Activated T-helper 1 cell treated with anti-CD3 and anti-CD28 coated beads, Interleukin-12 subunit alpha, Interleukin-12 subunit beta, Interleukin-2, Interleukin-4 antibody, amounts not matched to agents 30 ng/mL and 10 ng/mL and 1 ng/mL, durations not matched to agents 14 hours and 24 hours and 36 hours (primary cell): ENCODE measurements at places on chromosomes 16 and 17. TPM values are rescaled to one million over a fixed set of nuclear protein-coding genes. Genes with fewer than 3 reads are reported as not detected.

TNK1 gene
- total RNA-seq = 3.8 and 4.9 TPM in 2 replicates

PYY gene
- total RNA-seq = 0.36 TPM in 1 of 2 replicates, not detected in the other

PABPN1L gene
- not detected in 2 replicates for total RNA-seq

PRAC2 gene
- total RNA-seq = not detected in 2 replicates

ASB16 gene
- 0.31 and 0.42 TPM in 2 replicates for total RNA-seq

ADAP2 gene
- total RNA-seq = 0.75 and 1.1 TPM in 2 replicates

SPOP gene
- total RNA-seq = 58.3 and 61.9 TPM in 2 replicates

PITPNC1 gene
- 17.7 and 18.3 TPM in 2 replicates for total RNA-seq

DNA sequence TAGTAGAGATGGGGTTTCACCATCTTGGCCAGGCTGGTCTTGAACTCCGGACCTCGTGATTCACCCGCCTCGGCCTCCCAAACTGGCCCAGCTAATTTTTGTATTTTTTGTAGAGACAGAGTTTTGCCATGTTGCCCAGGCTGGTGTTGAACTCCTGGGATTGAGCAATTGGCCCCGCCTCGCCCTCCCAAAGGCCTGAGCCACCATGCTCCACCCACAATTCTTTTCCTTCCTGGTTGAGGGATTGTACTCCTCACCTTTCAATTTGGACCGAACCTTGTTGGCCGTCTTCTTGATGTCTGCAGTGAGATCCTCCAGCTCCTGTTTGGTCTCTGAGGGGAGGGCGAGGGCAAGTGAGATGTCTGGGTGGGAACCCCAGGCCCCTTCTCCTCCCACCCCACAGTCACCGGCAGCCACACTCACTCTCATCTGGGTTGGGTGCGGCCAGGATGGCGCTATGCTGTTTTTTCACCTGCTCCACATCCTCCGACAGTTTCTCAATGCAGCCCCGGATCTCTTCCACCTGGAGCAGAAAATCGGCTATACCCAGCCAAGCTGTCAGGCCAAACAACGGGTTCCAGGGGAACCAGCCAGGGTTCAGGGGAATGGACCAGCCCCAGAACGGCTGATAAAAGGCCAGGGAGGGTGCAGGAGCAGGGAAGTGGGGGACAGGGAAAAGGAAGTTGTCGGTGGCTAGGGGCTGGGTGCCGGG lies 9.6 kb downstream of the STX1B start:
- H3K4me3 ChIP-seq = no peak overlapping the region
- peaks cover 5% of the 10 kb centered on the region for H3K4me1 ChIP-seq
- no peak overlapping the region for H3K27ac ChIP-seq
- H3K27me3 ChIP-seq = peaks cover 23% of the 10 kb centered on the region

GRCh38 chr17:47316311-47316710 lies 7.4 kb upstream of the EFCAB13 start:
- H3K4me3 ChIP-seq = no peak overlapping the region
- no peak overlapping the region for H3K27ac ChIP-seq
- H3K27me3 ChIP-seq = peaks cover 14% of the 10 kb centered on the region
- DNase-seq = no peak
- no peaks in the 10 kb centered on the region for H3K4me1 ChIP-seq

- peak overlapping the region; percentile 84 for H3K4me3 ChIP-seq
- peaks cover 70% of the 10 kb centered on the region for H3K4me1 ChIP-seq
- H3K27me3 ChIP-seq = no peaks in the 10 kb centered on the region
Measured at GRCh38 chr16:11581678-11582077, 5.0 kb downstream of the LITAF start.

DNA sequence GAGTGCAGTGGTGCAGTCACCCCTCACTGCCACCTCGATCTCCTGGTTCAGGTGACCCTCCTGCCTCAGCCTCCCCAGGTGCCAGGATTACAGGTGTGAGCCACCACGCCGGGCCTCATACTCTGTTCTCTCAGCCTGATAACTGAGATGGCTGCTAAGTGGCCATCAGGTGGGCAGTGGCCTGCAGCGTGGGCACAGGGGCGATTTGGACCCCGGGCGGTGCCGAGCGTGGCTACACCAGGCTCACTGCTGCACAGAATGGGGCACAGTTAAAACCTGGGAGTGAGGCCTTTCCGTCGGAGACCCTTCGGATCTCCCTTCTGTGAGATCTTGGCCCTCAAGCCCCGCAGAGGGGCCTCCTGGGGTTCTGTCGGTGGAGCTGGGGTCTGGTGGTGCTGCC lies 11.5 kb downstream of the CACNA1H start:
- no peak for DNase-seq
- H3K27ac ChIP-seq = no peak overlapping the region
- no peaks in the 10 kb centered on the region for H3K4me1 ChIP-seq
- H3K4me3 ChIP-seq = no peak overlapping the region
- no peaks in the 10 kb centered on the region for H3K27me3 ChIP-seq

DNA sequence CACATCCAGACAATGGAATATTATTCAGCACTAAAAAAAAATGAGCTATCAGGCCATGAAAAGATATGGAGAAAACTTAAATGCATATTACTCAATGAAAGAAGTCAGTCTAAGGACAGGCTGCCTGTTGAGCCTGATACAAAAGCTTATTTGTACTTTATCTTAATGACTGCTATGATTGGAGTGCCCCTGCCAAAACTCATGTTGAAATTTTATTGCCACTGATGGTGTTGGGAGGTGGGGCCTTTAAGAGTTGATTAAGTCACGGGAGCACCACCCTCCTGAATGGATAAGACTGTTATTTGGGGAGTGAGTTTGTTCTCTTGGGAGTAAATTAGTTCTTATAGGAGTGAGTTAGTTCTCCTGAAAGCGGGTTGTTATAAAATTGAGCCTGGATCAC lies 9.9 kb downstream of the C17orf67 start:
- H3K36me3 ChIP-seq = peaks cover 5% of the 10 kb centered on the region
- H3K27ac ChIP-seq = no peak overlapping the region
- no peak for DNase-seq
- peaks cover 3% of the 10 kb centered on the region for H3K27me3 ChIP-seq

DNA sequence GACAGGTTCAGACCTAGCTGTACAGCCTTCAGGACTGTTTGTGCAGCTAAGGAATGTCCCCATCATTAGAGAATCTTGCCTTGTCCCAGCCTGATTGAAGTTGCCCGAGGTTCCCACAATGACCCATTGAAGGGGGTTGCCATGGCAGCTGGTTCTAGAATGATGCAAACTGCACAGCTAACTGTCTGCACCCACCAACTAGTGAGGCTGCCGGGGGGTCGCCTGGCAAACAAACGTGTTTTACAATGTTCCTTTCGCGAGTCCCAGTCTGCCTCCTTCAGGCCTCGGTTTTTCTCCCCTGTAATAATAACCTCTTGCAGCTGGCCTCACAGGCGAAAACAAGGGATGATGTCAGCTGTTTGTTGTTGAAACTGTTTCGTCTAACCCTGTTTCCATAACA lies 5.5 kb downstream of the C16orf96 start:
- H3K27ac ChIP-seq = no peak overlapping the region
- H3K27me3 ChIP-seq = peaks cover 10% of the 10 kb centered on the region
- H3K36me3 ChIP-seq = no peaks in the 10 kb centered on the region

DNA sequence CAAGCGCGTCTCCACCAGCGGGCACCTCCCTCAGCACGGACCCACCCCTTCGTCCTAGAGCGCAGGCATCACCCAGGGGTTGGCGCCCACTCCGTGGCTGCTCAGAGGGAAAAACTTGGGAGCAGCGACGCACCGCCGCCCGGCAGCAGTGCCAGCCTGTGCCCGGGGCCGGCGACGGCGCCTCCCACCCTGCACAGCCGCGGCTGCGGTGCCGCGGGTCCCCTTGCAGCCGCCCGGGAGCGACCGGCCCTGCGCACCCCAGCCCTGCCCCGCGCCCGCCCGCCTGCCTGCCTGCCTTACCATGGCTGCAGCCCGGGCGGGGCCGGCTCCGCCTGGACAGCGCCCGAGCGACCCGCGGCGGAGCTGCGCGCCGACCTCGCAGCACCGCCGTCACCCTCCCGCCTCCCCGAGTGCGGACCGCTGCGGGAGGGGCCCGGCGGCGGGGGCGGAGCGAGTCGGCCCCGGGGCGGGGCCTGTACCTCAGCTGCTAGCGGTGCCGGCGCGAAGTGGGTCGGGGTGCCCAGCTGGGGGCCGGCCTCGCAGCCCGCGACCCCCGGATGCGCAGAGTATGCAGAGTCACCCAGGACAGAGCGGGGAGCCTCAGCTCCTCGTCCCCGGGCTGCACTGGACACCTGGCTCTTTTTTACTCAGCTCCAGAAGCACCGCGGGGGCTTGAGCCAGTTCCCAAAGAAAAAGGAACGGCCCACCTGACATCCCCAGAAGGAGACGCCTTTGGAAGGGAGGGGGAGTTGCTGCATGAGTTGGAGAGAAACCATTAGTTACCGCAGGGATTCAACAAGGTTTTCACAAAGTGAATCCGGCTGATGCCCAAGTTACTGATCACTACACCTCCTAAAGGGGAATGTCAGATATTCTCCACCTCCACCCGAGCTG lies 17.5 kb upstream of the MTMR4 start:
- H3K4me3 ChIP-seq = peak overlapping the region; percentile 38
- H3K27me3 ChIP-seq = peaks cover 48% of the 10 kb centered on the region
- H3K27ac ChIP-seq = no peak overlapping the region
- peaks cover 6% of the 10 kb centered on the region for H3K4me1 ChIP-seq
- DNase-seq = peak; percentile 67

DNA sequence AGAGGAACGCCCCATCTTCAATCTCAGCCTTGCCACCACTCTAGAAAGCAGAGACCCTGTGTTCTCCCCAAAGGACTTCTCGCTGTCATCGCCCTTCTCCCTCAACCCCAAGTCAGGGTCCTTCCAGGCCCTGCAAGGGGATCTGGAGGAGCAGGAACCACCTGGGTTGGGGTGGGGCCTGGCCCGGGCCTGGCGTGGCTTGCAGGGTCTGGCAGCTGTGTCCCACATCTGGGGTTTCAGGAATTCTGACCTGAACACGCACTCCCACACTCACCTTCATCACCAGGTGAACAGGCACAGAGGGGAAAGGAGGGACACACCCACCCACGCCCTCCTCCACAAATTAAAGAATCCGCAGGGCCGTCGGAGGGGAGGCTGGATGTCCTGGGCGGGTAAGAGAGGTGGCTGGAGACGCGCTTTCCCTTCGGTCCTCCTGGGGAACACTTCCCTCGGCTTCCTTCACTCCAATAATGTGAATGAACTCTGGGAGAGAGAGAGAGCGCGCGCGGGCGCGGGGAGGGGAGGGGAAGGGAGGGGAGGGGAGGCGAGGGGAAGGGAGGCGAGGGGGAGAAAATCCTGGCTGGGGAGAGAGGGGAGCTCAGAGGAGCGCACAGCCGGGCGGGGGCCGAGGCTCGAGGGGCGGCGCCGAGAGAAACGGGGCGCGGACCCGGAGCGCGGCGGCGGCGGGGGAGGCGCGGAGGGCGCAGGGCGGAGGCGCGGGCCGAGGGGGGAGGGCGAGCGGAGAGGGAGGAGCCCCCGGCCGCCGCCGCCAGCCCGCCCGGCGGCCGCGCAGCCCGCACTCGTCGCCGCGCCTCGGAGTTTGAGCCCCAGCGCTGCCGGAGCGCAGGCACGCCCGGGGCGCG lies at the start of gene CACNG4:
CACNG4 (plus strand) TSS at position 799 of the 863 bp plus-strand sequence. CDS start 205 bp downstream, outside the sequence.
- peaks cover 56% of the 10 kb centered on the region for H3K27me3 ChIP-seq
- no peaks in the 10 kb centered on the region for H3K36me3 ChIP-seq
- no peaks in the 10 kb centered on the region for H3K4me1 ChIP-seq
- peak within 1 kb of the TSS; percentile 67 for H3K4me3 ChIP-seq

- no peak overlapping the region for H3K4me3 ChIP-seq
- DNase-seq = no peak
- no peaks in the 10 kb centered on the region for H3K4me1 ChIP-seq
- H3K27me3 ChIP-seq = no peaks in the 10 kb centered on the region
- H3K36me3 ChIP-seq = peaks cover 2% of the 10 kb centered on the region
Measured at GRCh38 chr16:2278956-2279800, 11.3 kb upstream of the RNPS1 start.

DNA sequence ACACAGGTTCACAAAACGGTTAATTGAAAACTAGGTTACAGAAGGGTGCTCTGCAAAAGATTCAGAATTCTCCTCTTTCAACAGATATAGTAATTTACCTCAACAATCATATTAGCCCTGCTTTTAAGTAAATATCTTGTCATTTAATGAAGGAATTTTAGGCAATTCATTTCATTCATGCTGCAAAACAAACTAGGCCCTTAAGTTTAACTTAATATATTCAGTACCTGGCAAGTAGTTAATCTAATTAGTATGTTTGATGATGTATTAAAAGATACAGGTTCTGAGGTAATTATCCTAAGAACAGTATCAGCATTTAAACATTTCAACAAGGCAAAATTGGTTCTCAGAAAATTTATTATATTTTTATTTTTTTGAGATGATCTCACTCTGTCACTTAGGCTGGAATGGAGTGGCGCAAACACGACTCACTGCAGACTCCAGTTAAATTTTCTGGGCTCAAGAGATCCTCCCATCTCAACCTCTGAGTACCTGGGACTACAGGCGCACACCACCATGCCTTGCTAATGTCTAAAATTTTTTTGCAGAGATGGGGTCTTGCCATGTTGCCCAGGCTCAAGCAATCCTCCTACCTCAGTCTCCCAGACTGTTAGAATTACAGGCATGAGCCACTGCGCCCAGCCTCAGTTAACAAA lies 44.9 kb downstream of the SMURF2 start:
- no peaks in the 10 kb centered on the region for H3K36me3 ChIP-seq
- H3K4me3 ChIP-seq = no peak overlapping the region
- peaks cover under 1% of the 10 kb centered on the region for H3K4me1 ChIP-seq
- DNase-seq = no peak
- H3K27me3 ChIP-seq = no peaks in the 10 kb centered on the region

DNA sequence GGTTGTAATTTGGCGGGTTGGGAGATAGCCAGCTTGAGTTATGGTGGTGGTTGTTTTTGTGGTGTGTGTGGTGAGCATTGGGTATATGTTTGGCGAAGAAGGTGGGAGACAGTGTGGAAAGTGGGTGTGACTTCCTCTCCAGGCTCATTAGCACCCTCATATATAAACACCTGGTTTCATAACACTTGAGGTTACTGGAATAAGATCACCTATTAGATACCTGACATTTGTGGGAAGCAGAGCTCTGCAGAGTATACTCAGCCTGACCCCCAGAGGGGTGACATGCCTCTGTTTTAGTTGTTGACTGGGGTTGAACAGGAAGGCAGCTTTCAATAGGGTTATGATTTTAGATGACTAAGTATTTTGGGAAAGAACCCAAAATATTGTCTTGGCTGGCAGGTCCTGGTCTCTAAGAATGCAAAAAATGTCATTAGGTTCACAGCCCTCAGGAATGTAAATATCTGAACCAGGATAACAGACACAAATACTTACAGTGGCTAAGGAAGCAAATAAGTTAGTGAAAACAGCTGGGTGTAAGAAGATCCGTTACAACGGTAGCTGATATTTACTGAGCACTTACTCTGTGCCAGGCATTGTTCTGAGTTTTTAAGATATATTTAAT lies 18.3 kb upstream of the EFCAB13 start:
- no peak for DNase-seq
- peaks cover 14% of the 10 kb centered on the region for H3K4me1 ChIP-seq
- no peak overlapping the region for H3K27ac ChIP-seq

GRCh38 chr17:80219013-80219762 lies 945 bp downstream of the SGSH start:
- peak overlapping the region; percentile 85 for H3K4me3 ChIP-seq
- peaks cover 7% of the 10 kb centered on the region for H3K36me3 ChIP-seq
- DNase-seq = peak; percentile 75
- peak overlapping the region; percentile 85 for H3K27ac ChIP-seq

- no peaks in the 10 kb centered on the region for H3K27me3 ChIP-seq
- peaks cover 3% of the 10 kb centered on the region for H3K36me3 ChIP-seq
- H3K4me3 ChIP-seq = no peak overlapping the region
- peaks cover 16% of the 10 kb centered on the region for H3K4me1 ChIP-seq
- H3K27ac ChIP-seq = no peak overlapping the region
Measured at GRCh38 chr16:2333772-2334379, 6.7 kb downstream of the ABCA3 start.
